Hair follicle dermal papilla cell (primary cell): ENCODE measurements at places on chromosomes 16 and 17. TPM values are rescaled to one million over a fixed set of nuclear protein-coding genes. Genes with fewer than 3 reads are reported as not detected.

TMEM114 gene
- 0.24 TPM in 1 of 2 replicates, not detected in the other for total RNA-seq

TEKT5 gene
- not detected in 2 replicates for total RNA-seq

XYLT1 gene
- 42.3 and 43.0 TPM in 2 replicates for total RNA-seq

CCL5 gene
- 0.16 TPM in 1 of 2 replicates, not detected in the other for total RNA-seq

KRTAP4-3 gene
- total RNA-seq: not detected in 2 replicates

MOSMO gene
- total RNA-seq: 16.0 and 21.1 TPM in 2 replicates

SAMD14 gene
- 9.0 and 9.1 TPM in 2 replicates for total RNA-seq

KREMEN2 gene
- total RNA-seq: not detected in 2 replicates

BICDL2 gene
- total RNA-seq: not detected in 2 replicates

ZP2 gene
- total RNA-seq: not detected in 2 replicates

TMED6 gene
- not detected in 2 replicates for total RNA-seq
